Fibroblast of upper back skin (primary cell): ENCODE measurements at places on chromosomes 16 and 17.

DNA sequence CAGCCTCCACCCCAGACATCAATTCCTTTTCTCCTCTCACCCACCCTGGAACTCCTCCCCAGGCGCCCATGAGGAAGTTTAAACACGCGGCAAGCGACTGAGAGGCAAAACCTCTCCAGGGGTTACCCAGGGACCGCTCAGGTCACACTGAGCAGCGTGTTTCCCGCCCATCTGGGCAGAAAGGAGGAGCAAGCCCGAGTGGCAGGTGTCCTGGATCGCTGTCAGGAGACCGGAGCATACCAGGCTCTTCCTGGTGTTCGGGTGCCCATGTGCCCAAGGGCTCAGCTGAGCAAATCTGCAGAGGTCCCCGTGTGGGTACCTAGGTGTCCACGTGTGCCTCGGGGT is 491 bp downstream of the SLC25A19 start:
- no peak for DNase-seq

GRCh38 chr16:81514041-81514559 is 69.5 kb downstream of the CMIP start:
- DNase-seq: no peak

DNA sequence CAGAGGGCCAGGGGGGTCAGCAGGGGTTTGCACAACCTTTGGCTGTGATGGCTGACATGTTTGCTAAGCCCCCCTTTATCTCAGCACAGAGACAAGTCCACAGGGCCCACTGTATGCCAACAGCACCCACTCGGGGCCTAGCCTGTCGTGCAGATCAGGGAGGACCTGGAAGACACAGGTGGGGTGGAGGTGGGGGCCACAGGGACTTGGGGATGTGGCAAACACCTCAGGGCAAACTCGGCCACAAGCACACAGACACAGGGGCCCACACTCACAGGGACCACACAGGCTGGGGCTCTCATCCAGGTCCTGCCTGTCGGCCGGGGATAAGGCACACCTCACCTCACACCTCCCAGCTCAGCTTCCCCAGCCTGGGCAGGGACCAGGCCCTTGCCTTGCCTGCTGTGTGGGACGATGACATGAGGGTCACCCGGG is 87.9 kb downstream of the C16orf78 start:
- no peak for DNase-seq

DNA sequence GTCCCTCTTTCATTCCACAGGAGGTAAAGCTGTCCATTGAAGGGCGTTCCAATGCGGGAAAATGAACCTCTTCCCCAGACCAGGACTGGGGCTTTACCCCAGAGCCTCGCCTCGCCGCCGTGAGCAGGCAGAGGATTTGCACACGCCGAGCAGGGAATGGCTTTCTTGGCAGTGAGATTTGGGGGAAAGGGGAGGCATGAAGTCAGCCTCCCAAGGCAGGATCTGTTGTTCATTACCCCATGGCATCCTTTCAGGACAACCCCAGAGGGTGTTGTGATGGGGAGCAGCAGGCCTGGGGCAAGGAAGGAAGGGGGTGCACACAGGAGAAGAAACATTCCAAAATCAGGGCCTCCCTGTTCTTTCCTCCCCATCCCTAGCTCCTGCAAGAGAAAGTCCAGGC is 6.0 kb downstream of the ATXN1L start:
- DNase-seq: no peak

DNA sequence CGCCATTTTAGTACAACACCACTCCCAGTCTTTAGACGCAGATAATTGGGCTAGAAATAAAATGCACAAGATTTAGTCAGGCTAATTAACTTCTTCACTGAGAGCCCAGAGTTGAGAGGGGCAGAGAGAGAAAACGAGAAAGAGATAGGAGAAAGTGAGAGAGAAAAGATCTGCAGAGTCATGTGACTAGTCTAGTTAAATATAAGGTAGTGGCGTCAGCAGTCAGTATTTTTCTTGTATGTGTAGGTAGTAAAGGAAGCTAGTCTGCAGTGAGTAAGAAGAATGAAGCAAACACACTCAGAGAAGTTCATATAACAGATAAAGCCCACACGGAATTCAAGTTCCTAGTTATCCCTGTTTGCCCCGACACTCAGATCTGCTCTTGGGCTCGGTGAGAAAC is 392.6 kb upstream of the ERCC4 start:
- no peak for DNase-seq

GRCh38 chr16:8948831-8949230 is 14.9 kb downstream of the USP7 start:
- no peak for DNase-seq

DNA sequence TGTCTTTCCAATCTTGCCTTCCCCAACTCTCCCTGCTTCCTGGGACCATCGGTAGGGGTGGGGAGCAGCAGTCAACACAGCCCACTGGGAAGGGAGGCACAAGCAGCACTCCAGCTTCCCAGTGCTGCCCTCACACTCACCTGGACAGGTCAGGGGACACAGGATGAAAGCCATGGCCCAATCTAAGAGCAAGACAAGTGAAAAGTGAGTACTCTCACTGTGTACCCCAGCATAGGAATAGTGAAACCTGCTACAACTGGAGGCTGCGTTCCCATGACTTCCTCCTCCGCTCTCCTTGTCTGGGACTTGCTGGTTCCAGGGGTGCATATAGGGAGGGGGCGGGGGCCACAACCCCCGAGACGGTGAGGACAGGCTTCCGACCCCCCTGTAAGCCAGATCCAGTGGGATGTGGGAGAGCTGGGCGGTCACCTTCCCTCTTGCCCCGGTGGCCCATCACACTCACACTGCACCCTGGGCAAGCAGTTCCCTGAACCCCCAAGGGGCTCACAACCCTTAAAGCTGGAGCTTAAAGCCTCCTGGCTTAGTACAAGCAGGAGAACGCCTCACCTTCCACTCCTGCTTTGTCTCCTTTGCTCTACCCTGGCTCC is 29.5 kb upstream of the SLC25A19 start:
- no peak for DNase-seq

GRCh38 chr17:38656959-38657823 is 17.6 kb downstream of the EPOP start:
- DNase-seq: no peak

DNA sequence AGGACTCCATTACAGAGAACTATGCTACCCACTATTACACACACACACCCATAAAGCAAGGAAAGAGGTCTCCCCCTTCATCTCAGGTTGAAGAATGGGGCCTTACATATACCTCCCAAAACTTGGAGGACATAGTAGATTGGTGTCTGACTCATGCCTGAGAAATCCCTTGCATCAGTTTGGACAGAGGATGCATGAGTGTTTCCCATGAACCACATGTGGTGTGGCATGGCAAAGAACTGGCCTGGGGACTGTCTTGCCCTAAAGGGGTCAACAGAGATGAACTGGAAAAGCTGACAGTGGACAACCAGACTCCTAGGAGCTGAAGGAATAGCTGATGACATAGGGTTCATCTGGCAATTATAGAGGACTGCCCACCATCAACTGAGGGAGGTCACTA is 54.0 kb downstream of the DYNLRB2 start:
- DNase-seq: peak; percentile 27

DNA sequence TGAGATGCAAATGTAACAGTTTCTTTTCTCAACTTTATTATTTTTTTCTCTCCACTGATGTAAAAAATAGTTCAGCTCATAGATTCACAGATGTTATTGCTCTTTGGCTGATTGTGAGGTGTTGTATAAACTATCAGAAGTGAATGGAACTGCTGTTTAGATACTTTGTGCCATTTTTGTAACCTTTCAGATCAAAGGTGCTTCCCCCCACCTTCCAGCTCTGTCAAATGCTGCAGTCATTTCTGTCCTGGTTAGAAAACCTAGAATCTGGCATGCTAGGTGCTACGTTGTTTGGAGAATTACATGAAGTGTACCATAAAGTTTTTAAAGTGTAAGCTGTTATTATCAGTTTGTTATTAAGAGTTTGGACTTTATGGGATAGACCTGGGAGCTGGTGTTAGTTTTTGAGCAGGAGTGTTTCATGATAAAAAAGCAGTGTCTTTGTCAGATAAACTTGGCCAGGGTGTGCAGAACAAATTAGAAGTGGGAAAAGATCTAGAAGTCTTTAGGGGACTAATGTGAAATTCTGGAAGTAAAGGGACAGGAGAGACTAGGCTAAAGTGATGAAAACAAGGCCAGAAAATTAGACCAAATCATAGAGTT is 1.8 kb upstream of the WIPI1 start:
- no peak for DNase-seq

DNA sequence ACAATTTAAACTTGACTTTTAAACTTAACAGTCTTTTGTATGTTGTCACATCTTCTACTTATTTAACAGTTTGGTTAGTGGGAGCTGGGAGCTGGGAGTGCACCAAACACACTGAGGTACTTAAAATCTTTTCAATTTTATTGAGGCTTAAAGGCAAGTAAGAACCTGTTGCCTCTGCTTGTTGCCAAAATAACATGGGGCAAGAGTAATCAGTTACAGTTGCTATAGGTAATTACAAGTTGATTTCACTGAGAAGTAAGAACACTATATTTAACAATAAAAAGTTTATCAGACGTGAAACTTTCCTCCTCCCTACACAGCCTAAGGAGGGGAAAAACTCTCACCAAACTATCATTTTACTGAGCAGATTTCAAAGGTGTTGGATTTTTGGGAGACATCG is 135.2 kb downstream of the FTO start:
- DNase-seq: no peak

DNA sequence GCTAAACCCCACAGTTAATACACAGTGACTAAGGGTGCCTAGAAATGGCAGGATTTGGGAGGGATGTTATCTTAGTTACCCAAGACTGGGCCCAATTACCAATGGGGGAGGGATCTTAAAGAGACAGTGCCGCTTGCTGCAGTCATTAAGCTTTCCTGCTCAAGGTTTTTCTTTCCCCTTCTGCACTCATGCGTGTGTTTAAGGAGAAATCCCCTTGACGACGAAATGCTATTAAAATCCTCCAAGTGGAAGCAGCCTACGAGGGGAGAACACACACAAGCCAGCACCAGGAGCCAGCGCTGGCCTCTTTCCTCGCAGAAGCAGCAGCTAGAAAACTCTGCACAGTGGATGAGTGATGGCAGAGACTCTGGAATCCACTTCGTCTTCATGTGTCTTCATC is 22.0 kb downstream of the SALL1 start:
- DNase-seq: no peak

DNA sequence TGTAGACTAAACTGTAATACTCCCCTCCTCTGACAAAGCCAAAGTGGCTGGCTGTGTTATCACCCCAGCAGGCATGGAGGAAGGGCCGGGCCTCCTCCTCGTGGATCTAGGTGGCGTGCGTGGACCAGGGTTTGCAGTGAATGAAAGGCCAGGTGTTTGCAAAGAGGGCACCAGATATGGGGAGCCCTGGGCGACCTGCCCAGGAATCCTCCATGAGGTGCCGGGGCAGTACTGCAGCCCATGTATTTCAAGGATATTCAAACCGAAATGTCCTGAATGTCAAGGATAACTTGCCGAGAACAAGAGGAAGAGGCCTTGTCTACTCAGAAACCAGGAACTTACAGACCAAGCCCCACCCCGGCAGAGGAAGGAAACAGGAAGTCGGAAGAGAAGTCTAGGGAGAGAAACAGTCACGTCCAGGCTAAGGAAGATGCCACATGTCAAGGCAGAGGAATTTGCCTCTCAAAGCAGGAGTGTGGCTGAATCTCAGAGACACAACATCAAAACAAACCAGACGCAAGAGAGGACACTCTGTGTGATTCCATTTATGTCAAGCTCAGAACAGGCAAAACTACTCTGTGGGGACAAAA is 13.7 kb upstream of the OSGIN1 start:
- DNase-seq: no peak

DNA sequence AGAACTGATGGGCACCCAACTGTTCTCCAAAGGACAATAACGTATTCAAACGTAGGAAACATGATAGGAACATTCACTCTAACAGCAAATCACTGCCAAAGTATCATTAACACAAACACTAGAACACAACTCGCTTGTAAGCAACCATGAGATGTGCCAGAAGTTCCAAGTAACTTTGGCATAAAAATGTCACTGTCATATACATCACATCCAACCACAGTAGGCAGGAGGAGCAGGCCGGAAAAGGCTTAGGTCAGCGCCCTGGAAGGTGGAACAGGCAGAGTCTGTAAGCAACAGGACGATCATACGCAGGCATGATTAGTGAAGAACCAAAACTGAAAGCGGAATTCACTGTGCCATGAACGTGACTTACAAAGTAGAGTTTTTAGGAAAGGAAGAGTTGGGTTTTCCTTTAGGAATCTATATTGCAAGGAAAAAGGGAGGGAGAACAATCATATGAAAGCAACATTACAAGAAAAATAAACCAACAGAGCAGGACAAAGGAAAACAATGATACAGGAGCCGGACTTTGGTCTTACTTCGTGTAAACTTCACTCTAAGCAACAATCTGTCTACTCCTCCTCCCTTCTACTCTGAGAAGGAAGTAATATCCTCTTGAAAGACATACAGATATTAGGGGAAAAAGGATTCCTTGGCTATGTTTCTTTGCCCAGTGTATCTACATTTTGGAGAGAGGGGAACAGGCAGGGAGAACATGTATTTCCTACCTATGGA is 52.3 kb downstream of the YWHAE start:
- DNase-seq: no peak

- DNase-seq: no peak
Observed at GRCh38 chr17:9212376-9213302, 191.3 kb downstream of the NTN1 start.

GRCh38 chr17:4476017-4476416 is 22.7 kb upstream of the SPNS2 start:
- DNase-seq: no peak

GRCh38 chr17:35345926-35346771 is 27.3 kb downstream of the SLFN11 start:
- peak; percentile 35 for DNase-seq

DNA sequence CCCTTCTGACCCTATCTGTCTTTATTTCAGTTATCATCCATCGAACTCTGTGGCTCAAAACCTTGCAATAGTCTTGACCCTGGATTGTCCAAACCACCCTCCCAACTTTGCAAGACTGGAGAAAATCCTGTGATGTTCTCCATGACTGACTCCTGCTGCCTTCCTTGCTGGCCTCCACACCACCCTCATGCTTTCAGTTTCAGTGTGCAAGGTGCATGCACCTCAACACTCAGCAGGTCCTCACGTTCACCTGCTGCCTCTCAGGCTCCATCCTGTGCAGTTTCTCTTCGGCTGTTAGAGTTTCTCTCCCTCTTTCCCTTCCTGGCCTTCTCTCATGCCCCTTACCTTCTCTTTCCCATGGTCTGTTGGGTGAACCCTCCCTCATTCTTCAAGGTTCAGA is 59.4 kb upstream of the ASIC2 start:
- DNase-seq: no peak

- DNase-seq: no peak
Observed at GRCh38 chr16:50695017-50696000, 1.9 kb downstream of the NOD2 start.

- no peak for DNase-seq
Observed at GRCh38 chr16:11165349-11165748, 90.7 kb downstream of the SOCS1 start.

- DNase-seq: no peak
Observed at GRCh38 chr16:68279726-68280558, 15.6 kb downstream of the SLC7A6 start.

DNA sequence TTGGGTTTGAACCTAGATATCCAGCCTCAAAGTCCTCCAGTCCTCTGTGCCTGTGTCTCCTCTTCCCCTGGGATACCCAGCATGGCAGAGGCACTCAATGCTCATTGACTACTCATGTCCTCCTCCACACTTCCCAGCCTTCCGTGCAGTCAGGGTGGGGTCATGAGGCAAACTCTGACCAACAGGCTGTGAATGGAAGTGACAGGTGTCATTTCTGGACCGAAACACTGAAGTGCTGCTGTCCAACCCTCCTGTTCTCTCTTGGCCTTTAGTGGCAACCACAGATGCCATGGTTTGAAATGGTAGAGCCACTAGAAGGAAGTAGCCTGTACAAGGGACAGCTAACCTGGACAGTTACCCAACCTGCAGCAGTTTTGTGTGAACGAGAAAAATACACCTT is 46.7 kb upstream of the MAP3K14 start:
- DNase-seq: no peak
